Neural crest cell (in vitro differentiated cells): ENCODE measurements at places on chromosomes 2 and 18.

- no peak for DNase-seq
These were observed 69.2 kb downstream of the BOLA3 start for GRCh38 chr2:74078466-74078865.

DNA sequence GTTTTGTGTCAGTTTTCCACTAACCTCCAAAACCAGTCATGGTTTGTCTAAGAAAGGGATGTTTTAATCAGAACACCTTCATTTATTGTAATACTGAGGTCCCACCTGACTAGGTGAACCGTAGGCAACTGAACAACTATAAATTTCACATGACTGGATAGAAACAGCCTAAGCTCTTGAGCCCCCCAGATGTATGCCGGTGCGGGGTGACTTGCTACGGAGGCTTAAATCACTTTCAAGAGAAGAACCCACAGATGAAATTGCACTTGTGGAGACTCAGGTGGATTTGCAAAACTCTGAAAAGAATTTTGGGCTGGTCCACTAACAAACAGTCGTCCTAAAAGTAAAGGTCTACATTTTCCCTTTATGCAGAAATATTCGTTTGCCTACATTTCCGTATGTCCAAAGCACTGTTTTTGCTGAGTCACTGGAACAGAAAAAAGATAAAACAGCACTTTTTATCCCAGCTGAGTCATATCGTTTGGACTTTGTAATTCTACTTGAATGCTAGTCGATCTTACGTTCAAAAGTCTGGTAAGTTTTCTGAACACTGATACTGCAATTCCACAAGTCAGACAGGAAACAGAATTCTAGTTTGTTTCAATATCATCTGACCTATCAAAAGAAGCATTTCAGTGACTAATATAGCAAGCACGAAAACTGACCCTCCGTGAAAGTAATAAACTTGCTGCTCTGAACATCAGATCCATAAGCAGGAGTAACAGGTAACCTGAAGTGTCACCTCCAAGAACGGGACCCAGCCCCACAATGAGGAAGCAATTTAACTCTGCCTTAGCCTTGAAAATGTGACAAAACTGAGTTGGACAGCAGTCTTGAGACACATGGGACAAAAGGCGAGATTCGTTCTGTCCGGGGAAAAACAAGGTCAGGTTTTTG lies 18.1 kb downstream of the ZNF516 start:
- DNase-seq: no peak

DNA sequence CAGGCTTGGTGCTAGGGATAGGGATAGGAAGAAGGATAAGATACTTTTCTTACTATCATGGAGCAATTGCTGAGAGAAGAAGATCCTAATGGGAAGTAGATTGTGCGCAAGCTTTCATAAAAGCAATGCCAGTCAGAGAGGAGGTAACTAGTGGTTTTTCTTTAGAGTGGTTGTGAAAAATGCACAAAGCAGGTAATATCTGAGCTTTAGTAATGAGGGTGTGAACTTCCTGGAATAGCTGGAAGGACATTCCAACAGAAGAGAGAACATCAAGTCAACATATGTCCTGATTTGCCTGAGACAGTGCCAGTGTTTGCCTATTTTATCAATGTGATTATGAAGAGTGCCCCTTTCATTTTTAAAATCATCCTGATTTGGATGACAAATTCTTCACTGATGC lies 34.1 kb downstream of the CCBE1 start:
- DNase-seq: no peak

DNA sequence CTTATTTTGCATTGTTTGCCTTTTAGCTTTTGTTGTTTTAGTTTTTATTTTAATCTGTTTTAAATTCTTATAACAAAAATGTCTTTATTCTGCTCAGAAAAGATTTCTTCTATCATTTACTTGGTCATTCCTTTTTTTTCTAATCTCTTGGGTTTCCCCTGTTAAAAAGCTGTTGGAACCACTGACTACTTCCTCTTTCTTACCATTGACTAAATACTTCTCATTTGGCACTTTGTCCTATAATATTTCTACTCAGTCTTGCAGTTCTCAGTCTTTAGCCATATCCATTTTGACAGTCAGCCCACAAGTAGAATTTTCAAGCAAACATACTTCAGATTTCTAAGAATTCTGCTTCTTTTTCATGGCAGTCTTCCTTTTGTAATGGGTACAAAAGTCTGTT lies 567.2 kb downstream of the SATB2 start:
- no peak for DNase-seq

GRCh38 chr18:73235491-73235890 lies 367.7 kb upstream of the NETO1 start:
- no peak for DNase-seq

GRCh38 chr2:235747786-235748091 lies 253.9 kb downstream of the AGAP1 start:
- DNase-seq: no peak
